Upper lobe of right lung (tissue), 1 donor: ENCODE measurements at places on chromosomes 1 and 21. TPM values are rescaled to one million over a fixed set of nuclear protein-coding genes. Genes with fewer than 3 reads are reported as not detected.

- no peaks in the 10 kb centered on the region for H3K36me3 ChIP-seq
- H3K4me3 ChIP-seq, result no peak overlapping the region
- no peaks in the 10 kb centered on the region for H3K4me1 ChIP-seq
- no peak overlapping the region for H3K27ac ChIP-seq
- DNase-seq, result no peak
Measured at GRCh38 chr21:44616591-44616926, 4.7 kb downstream of the KRTAP10-8 start.

DNA sequence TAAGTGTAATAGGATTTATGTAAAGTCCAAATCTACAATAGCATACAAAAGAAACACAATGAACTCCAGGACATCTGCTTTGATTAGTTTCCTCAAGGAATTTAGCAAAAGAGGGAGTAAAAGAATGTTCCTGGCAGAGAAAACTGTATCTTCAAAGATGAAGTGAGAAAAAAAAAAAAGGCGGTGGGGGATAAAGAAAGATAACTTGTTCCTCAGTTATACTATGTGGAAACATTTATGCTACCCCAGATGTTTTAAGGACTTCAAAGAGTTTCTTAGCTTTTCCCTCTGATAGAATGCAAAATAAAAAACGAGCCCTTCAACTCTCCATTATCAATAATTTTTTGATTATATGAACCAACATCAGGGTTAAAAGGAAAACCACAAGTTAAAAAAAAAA is 908.9 kb upstream of the ADGRL2 start:
- no peak overlapping the region for H3K27ac ChIP-seq
- no peak for DNase-seq
- no peaks in the 10 kb centered on the region for H3K36me3 ChIP-seq
- peaks cover 3% of the 10 kb centered on the region for H3K4me1 ChIP-seq
- H3K27me3 ChIP-seq, result no peaks in the 10 kb centered on the region

GRCh38 chr21:20661745-20662422 is 336.3 kb upstream of the NCAM2 start:
- H3K36me3 ChIP-seq, result no peaks in the 10 kb centered on the region
- H3K27me3 ChIP-seq, result no peaks in the 10 kb centered on the region
- no peaks in the 10 kb centered on the region for H3K4me1 ChIP-seq
- H3K27ac ChIP-seq, result no peak overlapping the region
- DNase-seq, result no peak

GRCh38 chr1:209648931-209649776 is 3.1 kb downstream of the LAMB3 start:
- DNase-seq, result no peak
- H3K36me3 ChIP-seq, result no peaks in the 10 kb centered on the region
- H3K27me3 ChIP-seq, result no peaks in the 10 kb centered on the region
- H3K4me3 ChIP-seq, result no peak overlapping the region
- peaks cover 59% of the 10 kb centered on the region for H3K4me1 ChIP-seq

- no peaks in the 10 kb centered on the region for H3K27me3 ChIP-seq
- H3K36me3 ChIP-seq, result peaks cover 1% of the 10 kb centered on the region
- H3K4me3 ChIP-seq, result no peak overlapping the region
- no peak for DNase-seq
- no peaks in the 10 kb centered on the region for H3K4me1 ChIP-seq
- H3K27ac ChIP-seq, result no peak overlapping the region
Measured at GRCh38 chr1:174988986-174989385, 10.8 kb upstream of the CACYBP start.

Gene KIF26B
- total RNA-seq, result 3.4 TPM

Gene AJAP1
- 0.52 TPM for total RNA-seq

DNA sequence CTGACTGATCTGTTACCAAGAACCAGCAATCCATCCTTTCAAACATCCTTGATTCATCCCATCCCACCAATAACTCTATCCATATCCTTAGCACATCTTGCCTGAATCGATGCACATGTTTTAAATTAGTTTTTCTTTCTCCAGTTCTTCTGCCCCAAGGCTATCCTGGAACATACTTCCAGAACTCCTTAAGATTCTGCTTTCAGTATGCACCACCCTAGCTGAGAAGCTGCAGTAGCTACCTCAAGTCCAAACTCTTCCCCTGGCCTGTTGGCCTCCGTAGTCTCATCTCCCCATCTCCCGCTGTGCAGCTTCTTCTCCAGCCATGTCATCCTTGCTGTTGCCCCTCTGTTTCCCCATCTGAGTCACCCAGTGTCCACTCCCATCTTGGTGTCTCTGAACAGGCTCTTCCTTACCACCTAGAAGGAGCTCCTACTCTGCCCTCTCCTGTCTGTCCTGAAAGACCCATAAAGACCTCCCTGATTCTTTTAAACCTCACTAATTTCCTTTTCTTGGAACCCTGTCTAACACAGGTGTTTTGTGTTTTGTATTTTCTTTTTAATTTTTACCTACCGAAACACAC is 108.0 kb downstream of the SGIP1 start:
- H3K4me3 ChIP-seq, result no peak overlapping the region
- no peak for DNase-seq
- no peaks in the 10 kb centered on the region for H3K36me3 ChIP-seq
- no peaks in the 10 kb centered on the region for H3K27me3 ChIP-seq

Gene DLGAP3
- 0.35 TPM for total RNA-seq

GRCh38 chr1:87135329-87135712 is 193.4 kb upstream of the LMO4 start:
- no peak for DNase-seq
- no peak overlapping the region for H3K27ac ChIP-seq
- H3K4me3 ChIP-seq, result no peak overlapping the region
- H3K4me1 ChIP-seq, result peaks cover 9% of the 10 kb centered on the region

Gene MX2
- 23.0 TPM for total RNA-seq

Gene PRR9
- not detected for total RNA-seq

Gene AQP10
- 0.64 TPM for total RNA-seq

Gene EXO5
- 5.7 TPM for total RNA-seq

GRCh38 chr1:175089136-175089718 is 21.6 kb downstream of the TNN start:
- H3K36me3 ChIP-seq, result no peaks in the 10 kb centered on the region
- no peak overlapping the region for H3K27ac ChIP-seq
- H3K27me3 ChIP-seq, result no peaks in the 10 kb centered on the region
- no peak for DNase-seq
- no peak overlapping the region for H3K4me3 ChIP-seq

Gene PCP4
- 1.0 TPM for total RNA-seq

Gene CACNA1S
- 0.55 TPM for total RNA-seq

- no peak overlapping the region for H3K27ac ChIP-seq
- H3K4me1 ChIP-seq, result peaks cover 26% of the 10 kb centered on the region
- no peaks in the 10 kb centered on the region for H3K27me3 ChIP-seq
- no peak overlapping the region for H3K4me3 ChIP-seq
- peak; percentile 92 for DNase-seq
- no peaks in the 10 kb centered on the region for H3K36me3 ChIP-seq
Measured at GRCh38 chr1:28882009-28882628, 32.2 kb upstream of the EPB41 start.

GRCh38 chr1:48793863-48794262 is 17.2 kb upstream of the BEND5 start:
- no peaks in the 10 kb centered on the region for H3K4me1 ChIP-seq
- no peak for DNase-seq
- no peaks in the 10 kb centered on the region for H3K36me3 ChIP-seq
- H3K27ac ChIP-seq, result no peak overlapping the region
- no peak overlapping the region for H3K4me3 ChIP-seq

Gene DOCK7
- 34.7 TPM for total RNA-seq

DNA sequence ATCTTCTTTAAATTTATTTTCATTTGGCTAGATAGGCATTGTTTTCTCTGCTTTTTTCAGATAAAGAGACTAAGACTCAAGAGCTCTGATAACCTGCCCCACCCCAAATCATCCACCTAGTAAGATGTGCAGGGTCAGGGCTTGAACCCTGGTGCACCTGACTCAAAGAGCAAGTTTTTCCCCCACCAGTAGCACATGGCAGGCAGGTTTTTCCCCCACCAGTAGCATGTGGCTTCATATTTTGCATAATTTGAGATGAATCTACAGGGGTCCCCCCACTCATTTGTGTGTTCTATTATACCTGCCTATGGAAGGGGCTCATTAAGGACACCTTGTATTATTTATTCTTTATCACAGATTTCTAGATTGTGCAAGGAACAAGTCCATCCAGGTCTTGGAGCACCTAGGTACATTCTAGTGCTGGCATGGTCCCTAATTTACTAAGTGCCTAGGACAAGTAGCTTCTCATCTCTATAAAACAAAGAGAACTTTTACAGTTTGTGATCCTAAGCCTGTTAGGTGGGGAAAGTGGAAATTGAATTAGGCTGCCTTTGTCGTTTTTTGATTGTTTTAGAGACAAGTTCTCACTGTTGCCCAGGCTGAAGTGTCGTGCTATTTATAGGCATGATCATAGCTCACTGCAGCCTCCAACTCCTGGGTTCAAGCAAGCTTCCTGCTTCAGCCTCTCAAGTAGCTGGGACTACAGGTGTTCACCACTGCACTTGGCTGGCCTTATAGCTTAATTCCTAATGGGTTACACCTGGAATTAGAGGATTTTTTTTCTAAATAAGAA is 13.2 kb upstream of the CTSE start:
- no peaks in the 10 kb centered on the region for H3K27me3 ChIP-seq
- no peak for DNase-seq
- H3K4me3 ChIP-seq, result no peak overlapping the region
- no peak overlapping the region for H3K27ac ChIP-seq
- H3K4me1 ChIP-seq, result no peaks in the 10 kb centered on the region
- no peaks in the 10 kb centered on the region for H3K36me3 ChIP-seq
